Activated naive CD4-positive, alpha-beta T cell (primary cell): ENCODE measurements at places on chromosomes 12 and 14.

- DNase-seq, result no peak
Observed at GRCh38 chr12:41348198-41348597, 160.1 kb downstream of the PDZRN4 start.

DNA sequence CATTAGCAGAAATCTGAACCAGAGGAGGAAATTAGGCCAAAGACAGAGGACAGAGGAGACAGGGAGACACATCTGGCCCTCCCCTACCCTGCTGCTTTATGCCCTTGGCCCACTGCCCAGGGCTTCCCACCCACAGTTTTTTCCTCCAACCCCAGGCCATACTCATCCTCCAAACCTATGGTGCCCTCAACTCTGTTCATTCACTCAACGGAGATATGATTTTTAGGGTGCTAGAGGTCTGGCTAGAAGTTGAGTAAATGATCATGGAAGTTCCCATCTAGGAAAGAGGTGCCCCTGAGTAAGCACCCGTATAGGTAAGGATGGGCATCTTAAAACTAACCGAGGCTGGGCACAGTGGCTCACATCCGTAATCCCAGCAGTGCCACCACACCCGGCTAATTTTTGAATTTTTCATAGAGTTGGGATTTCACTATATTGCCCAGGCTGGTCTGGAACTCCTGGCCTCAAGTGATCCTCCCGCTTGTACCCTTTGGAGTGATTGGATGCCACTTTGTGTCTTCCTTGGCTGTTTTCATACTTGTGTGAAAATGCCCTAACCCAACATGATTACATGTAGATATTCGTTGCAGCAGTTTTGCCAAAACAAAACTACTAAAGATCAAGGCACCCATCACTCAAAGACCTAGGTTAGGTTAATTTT, 4.4 kb downstream of the KRT18 start:
- DNase-seq, result no peak

- DNase-seq, result no peak
Observed at GRCh38 chr12:47718531-47718930, 6.8 kb downstream of the ENDOU start.

DNA sequence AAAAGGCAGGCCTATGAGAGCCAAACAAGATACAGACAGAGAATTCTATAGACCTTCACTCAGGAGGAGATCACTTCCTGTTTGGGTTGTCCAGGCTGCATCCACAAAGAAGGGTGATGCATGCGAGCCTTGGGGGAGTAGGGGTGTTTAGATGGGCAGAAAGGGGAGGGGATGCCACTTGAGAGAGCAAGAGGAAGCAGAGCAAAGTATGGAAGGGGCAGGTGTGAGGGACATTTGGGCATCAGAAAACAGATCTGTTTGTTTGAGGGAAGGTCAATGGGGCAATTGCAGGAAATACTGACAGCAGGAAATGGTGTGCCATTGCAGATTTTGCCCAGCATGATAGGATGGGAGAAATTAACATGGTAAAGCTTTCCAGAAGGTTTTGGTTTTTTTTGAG, 146.4 kb upstream of the FOXN3 start:
- no peak for DNase-seq

GRCh38 chr12:56551070-56551469, 29.4 kb downstream of the RBMS2 start:
- no peak for DNase-seq

DNA sequence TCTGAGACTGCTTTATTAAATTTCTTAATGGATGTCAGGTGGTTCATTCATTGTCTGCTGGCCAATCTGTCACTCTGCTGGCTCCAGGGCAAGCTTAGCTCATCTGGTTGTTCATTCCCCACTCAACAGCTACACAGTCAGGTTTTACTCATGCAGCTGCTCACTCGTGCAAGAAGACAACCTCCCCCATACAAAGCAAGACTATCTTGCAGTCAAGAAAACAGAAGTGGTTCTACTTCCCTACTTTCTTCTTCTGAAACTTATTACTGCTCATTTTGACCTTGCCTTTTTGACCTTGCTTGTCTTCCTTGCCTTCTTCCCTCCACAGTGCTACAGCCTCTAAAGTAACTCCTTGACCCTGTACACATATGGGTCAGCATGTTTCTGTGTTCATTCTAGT, 277.9 kb downstream of the SSPN start:
- no peak for DNase-seq

GRCh38 chr12:51819736-51820525, 28.6 kb downstream of the FIGNL2 start:
- no peak for DNase-seq
